HT1080 (cell line): ENCODE measurements at places on chromosomes 2 and 18. TPM values are rescaled to one million over a fixed set of nuclear protein-coding genes. Genes with fewer than 3 reads are reported as not detected.

The GBX2 gene
- total RNA-seq, result 1.9 and 3.7 TPM in 2 replicates

GRCh38 chr18:22847867-22848451, 85.2 kb upstream of the RBBP8 start:
- no peak for DNase-seq

DNA sequence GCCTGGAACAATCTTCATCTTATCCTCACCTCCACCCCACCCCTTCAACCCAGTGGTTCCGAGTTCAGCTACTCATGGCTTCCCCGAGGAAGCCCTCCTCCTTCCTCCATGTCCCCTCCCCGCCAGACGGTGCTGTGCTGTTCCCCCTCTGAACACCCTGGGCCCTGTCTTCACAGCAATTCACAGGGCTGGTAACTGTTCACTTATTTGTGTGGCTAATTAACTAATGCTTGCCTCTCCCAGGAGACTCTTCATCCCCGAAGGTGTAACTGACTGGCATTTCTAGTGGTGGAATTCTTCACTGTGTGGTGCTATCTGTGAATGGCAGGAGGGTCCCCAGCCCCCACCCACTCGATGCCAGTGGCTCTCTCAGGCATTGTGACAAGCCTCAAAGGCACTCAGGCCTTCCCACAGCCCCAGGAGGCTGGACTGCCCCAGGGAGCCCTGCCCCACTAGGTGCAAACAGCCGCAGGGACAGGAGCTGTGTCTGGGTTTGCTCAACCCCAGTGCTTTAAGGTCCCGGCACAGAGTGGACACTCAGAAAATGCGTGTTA, 133.7 kb upstream of the ID2 start:
- DNase-seq, result no peak

GRCh38 chr2:80459028-80459427, 154.5 kb upstream of the LRRTM1 start:
- no peak for DNase-seq

DNA sequence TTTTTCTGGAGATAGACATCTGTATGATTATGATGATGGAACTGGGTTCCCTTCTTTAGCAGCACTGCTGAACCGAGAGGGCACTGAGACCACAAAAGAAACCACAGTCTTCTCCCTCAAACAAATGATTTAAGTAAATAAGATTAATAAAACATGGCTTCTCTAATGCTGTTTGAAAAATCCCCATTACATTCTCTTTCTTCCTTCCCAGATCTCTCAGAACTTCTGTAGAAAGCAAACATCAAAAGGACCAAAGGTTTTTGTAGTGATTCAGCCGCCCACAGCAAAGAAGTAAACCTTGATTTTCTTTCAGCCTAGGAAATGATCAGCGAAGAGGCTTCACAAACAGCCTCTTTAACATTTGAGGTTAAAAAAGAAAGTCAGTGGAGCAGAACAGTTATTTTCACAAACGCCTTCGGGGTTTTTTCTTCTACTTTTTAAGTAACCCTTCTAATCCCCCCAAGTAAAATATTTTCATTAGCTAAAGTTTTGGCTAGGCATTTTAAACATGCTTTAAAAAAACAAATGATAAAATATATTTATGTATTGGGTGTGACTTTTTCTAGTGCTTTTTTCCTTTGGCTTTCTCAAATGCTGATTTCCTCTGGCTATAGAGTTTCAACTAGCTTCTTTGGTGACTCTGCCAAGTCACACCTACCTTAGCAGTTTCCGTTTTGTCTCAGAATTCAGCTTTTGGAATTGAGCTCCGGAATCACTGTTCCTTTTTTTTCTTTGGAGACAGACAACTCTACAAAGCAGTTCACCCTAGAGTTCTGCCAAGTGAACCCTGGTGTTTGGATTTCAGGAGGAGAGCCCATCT, 89.6 kb downstream of the UPP2 start:
- peak; percentile 32 for DNase-seq

DNA sequence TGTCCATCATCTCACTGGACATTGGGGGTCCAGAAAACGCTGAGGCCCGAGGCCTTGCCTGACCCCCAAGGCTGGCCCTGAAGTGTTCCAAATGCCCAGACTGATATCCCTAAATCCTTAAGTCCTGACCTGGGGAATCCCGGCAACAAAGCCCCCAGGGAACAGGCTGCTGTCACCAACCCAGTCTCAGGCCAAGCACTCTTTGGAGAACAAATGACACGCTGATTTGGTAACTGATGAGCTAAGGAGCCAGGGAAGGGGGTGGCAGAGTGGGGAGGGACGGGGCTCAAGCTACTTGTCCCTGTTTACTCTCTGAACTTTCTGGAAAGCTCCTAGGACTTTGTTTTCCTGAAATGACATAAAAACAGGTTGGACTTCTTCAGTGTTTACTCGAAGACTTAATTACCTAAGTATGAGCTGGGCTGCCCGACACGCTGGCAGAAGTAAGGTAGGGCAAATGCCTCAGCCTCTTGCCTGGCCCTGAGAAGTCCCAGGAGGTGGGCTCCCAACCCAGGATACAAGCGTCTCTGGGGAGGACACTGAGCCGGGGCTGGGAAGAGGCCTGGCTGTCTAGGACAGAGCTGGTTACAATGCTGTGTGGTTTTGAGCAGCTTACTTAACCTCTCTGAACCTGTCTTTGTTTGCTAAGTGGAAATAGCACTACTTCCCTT, 105.5 kb upstream of the GLI2 start:
- DNase-seq, result no peak

DNA sequence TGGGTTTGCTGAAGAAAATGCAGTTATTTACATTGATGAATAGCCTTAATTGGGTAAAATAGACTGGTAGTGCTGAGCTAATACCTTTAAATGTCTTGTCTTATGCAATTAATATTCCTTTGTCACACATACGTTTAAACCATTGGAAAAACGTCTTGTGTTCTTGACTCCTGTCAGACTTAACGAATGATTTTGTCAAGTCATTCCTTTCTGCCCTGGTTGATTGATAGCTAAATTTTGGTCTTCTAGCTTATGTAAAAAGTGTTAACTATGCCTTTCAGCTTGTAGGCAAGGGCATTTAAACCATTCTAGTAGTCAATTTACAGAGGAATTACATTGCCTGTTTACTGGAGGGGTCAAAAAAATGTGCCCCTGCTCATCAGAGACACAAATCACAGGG, 105.8 kb upstream of the LRRTM1 start:
- no peak for DNase-seq

The TANC1 gene
- 17.0 and 20.0 TPM in 2 replicates for total RNA-seq

GRCh38 chr2:58293056-58293455, 51.9 kb upstream of the FANCL start:
- DNase-seq, result no peak

The EHD3 gene
- total RNA-seq, result 14.1 and 17.5 TPM in 2 replicates

GRCh38 chr2:232672588-232672987, 24.5 kb upstream of the GIGYF2 start:
- DNase-seq, result no peak

DNA sequence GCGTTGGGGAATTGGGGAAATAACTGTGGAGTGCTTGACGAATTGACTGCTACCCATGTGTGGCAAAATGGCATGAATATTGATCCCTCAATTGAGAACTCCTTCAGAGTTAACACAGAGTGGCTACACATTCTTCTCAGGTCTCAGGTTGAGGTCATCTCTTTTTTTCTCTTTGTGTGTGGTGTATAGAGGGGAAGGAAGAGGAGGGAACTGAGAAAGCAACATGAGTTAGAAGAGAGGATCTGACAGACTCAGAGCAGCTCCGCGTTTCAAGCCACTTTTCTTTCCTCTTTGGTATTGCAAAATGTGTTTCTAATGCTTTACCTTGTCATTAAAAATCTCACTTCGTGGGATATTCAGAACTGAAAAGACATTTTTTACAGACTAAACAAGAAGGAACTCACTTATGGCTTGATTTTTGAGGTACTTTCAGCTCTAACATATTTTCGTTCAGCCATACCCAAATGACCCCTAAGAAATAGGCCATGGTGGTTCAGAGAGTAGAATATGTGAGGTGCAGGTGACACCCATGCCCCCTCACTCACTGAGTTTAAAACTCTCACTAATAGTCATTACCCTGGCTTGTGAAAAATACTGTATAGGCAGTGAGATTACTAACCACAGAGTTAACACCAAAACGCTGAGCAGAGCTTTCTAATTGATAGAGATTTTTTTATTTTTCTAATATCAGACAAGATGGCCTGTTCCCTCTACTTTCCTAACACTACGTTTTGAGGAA, 22.5 kb downstream of the STAT4 start:
- DNase-seq, result no peak

- DNase-seq, result peak; percentile 95
Observed at GRCh38 chr2:99881901-99882591, 260.3 kb downstream of the AFF3 start.

The TRABD2A gene
- 22.7 and 30.4 TPM in 2 replicates for total RNA-seq

The SS18 gene
- total RNA-seq, result 84.3 and 108 TPM in 2 replicates

The CABYR gene
- 1.0 TPM in 1 of 2 replicates, not detected in the other for total RNA-seq

The IGFBP5 gene
- total RNA-seq, result 0.10 and 0.11 TPM in 2 replicates

The ANKRD30B gene
- not detected in 2 replicates for total RNA-seq

The ANKRD30BL gene
- total RNA-seq, result not detected in 2 replicates

- no peak for DNase-seq
Observed at GRCh38 chr18:12867441-12868123, 16.5 kb downstream of the PTPN2 start.

The C1QL2 gene
- 0.03 TPM in 1 of 2 replicates, not detected in the other for total RNA-seq

GRCh38 chr2:171919453-171919852, 2.8 kb upstream of the HAT1 start:
- no peak for DNase-seq

DNA sequence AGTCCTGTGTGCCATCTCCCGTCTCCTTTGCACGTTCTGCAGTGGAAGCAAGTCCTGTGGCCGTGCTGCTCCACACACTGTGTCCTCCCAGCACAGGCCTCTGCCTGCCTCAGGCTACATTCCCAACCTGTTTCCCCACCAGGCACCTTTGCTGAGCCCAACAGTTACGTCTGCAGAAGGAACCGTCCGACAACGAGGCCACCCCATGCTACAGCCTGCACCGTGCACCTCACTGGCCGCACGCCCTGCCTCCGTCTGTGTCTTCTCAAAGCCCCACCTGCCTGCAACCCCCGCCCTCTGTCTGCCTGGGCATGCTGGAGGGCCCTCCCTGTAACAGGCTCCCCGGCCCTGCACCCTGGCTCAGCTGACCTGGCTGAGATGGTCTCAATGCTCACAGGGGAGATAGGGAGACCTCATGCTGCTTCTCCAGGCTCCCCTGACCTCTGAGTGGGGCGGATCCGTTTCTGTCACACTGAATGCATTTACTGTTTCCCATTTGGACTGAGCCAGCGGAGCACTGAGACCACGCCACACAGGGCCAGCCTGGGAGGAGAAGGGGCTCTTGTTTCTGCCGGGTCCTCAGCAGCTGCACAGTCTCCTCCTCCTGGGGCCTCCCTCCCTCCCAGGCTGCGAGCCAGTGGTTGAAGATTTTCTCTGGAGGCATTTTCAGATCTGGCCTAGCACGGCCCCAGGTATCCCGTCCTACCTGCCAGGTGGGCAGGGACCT, 109.1 kb upstream of the OTOS start:
- DNase-seq, result no peak

GRCh38 chr2:229660951-229661350, 53.4 kb downstream of the DNER start:
- DNase-seq, result peak; percentile 75

The FIGN gene
- total RNA-seq, result 0.43 and 1.7 TPM in 2 replicates

- no peak for DNase-seq
Observed at GRCh38 chr18:3177902-3178687, 41.7 kb downstream of the MYOM1 start.

The RAPGEF4 gene
- 0.07 and 0.18 TPM in 2 replicates for total RNA-seq

The CPO gene
- total RNA-seq, result 0.10 TPM in 1 of 2 replicates, not detected in the other

The DUSP28 gene
- 3.6 and 4.9 TPM in 2 replicates for total RNA-seq

DNA sequence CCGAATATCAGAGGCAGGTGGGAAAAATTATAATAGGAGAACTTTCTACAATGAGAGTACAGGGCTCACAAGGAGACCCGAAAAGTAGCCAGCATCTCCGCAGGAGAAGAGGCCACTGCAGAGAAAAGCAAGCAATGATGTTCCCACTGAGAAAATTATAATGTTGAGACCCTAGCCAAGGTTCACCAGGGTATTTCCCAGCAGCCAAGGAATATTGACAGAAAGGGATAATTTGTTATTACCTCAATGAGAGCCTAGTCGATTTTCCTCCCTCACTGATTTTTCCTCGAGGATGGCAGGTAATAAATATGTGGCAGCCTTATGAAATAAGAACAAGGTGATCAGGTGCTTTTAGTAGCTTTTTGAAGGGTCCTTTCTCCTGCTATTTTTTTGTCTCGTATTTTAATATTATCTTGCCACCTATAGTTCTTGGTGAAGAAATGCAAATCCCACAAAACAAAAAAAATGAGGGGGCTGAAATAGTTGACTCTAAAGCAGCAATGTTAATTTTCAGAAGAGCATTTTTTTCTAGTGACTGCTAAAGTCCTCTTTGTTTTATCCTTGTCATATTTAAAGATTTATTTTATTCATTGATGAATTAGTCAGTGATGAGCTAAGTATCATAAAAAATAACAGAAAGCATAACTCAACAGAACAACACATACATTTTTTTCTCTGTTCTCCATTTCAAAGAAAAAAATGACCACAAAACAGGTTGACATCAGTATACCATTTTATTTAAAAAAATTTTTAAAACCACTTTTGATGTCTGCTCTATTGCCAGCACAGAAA, 215.4 kb downstream of the KCNE4 start:
- no peak for DNase-seq

DNA sequence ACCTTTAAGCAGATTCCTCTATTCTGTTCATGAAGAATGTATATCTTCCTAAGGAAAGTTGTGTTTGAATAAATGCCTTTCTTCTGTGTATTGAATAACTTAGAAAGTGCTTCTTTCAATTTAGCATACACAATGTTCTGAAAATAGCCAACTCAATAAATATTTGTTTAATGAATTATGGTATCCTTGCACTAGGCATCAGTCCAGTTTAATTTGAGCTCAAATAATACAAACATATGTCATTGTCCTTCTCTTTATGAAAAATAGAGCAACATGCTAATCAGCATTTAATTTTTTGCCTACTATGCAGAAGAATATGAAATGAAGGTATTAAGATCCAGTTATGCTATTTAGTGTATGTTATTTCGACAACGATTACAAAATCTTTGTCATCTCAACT, 68.2 kb downstream of the NRXN1 start:
- no peak for DNase-seq

The HOXD13 gene
- total RNA-seq, result 2.6 and 3.2 TPM in 2 replicates

- no peak for DNase-seq
Observed at GRCh38 chr18:77144451-77145118, 12.0 kb upstream of the MBP start.

GRCh38 chr2:6750411-6751158, 115.1 kb downstream of the CMPK2 start:
- no peak for DNase-seq

The SLC38A11 gene
- not detected in 2 replicates for total RNA-seq

The KCNG2 gene
- total RNA-seq, result not detected in 2 replicates

The GALNT14 gene
- total RNA-seq, result 46.3 and 62.7 TPM in 2 replicates
